ENCODE measurements at places on chromosomes 12 and 14.

DNA sequence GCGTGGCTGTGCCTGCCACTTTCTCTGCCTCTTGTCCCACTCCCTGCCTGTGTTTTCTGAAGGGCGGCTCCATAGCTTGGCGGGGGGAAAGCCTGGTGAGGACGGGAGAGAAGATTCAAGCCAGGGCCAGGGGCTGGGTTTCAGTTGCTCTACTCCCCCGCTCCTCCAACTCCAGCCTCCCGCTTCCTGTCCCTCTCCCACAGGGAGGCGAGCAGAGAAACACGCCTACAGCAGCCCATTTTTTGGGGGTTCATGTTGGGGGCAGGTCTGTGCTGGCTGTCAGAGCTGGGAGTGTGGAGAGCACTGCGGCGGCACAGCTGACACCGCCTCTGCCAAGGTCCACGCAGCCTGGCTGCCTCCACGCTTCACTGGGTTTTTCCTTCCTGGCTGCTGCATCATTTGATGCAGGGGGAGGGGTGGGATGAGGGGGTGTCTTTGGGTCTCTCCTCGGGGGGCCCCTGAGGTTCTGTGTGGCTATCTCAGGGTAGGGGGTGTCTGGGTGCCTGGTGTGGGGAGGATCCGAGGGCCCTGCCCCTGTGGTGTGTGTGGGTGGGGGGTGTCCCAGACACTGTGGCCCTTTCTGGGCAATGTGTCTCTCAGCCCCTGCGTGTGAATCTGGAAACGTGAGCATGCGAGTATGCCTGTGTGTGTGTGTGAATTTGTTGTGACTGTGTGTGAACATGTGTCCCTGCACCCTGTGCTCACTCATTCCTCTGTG, 10.7 kb upstream of the KRT80 start:
- no peak for DNase-seq

DNA sequence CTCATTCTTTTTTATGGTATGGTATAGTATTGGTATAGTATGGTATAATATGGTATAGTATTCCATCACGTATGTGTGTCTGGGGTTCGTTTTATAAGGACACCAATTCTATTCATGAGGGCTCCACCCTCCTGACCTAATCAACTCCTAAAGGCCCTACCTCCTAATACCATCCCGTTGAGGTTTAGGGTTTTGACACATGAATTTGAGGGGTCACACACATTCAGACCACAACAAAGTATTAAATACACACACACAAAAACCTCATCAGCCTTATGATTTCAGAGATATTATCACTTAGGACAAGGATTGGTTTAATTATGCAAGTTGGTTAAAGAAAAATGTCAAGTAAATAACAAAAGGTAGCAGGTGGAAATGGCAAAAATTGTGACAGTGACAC, 54.1 kb upstream of the CHST11 start:
- no peak for DNase-seq

GRCh38 chr12:90216020-90216552, 507.4 kb upstream of the ATP2B1 start:
- no peak for DNase-seq

- no peak for DNase-seq
Measured at GRCh38 chr12:127422935-127423566, 843.9 kb upstream of the TMEM132C start.

DNA sequence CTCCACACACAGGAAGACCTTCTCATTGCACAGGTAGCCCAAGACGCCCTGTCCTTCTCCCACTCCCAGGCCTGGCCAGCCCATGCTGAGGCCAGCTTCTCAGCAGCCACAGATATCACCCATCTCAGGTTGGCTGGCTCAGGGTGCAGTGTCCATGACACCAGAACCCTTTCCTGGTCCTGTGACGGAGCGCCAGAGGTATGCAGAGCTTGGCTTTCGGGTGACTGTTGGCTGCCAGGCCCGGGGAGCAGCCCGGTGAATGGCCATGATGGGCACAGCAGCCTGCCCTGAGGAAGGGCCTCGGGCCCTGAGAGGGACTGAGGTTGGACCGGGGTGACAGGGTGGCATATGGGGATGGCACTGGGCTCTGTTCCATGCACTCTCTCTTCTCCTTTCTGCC, 173.4 kb downstream of the TSPAN9 start:
- no peak for DNase-seq

DNA sequence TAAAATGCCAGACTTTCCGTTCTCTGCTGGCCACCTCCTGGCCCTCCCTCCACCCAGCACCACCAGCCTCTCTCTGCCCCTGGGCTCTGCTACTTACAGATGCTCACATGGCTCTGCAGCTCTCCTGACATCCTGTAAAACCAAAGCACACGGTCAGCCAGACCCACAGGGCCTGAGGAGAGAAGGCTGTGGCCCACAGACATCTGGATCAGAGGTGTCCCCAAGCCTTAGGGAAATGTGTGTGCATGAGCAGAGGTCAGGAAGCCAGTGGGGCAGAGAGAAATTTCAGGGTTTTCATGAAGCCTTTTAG, 11.5 kb downstream of the KRT77 start:
- no peak for DNase-seq

- DNase-seq = no peak
Measured at GRCh38 chr12:19301688-19302087, 137.6 kb upstream of the AEBP2 start.

DNA sequence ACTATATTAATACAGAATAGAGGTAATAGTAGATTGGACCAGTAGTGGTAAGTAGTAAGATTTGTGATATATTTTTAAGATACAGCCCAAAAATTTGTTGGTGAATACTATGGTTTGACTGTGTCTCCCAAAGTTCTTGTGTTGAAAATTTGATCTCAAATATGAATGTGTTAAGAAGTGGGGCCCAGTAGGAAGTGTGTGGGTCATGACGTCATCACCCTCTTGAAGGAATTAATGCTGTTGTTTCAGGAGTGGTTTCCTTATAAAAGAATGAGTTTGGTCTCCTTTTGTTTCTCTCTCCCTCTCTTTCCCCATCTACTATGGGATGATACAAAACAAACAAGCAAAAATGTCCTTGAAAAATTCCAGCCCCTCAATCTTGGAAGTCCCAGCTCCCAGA, 16.3 kb downstream of the LUM start:
- DNase-seq = no peak

GRCh38 chr12:18130851-18131250, 40.9 kb upstream of the RERGL start:
- no peak for DNase-seq

DNA sequence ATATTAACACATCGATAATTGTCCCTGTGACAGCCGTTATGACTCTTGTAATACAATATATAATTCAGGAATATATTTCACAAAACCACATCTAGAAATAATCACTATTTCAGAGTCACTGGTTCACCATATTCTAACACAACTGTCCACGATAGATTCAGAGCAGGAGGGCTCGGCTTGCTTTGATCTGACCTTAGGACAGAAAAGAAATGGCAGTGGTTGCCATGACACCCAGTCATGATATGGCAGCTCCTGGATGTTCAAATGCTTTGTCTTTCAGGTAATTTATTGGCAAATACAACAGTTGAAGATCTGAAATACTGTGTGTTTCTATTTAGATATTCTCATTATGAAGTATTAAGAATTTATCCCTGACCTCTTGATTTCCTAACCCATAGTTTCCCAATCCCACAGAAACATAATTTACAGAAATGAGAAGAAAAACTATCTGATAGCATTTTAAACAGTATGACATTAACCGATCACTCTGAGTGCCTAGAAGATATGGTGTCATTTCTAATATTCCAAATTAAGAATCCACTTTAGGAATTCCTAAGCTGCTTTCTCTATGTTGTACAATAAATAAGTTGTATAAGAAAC, 116.4 kb downstream of the EPS8 start:
- DNase-seq = no peak

- no peak for DNase-seq
Measured at GRCh38 chr12:24363177-24363754, 413.8 kb upstream of the SOX5 start.

GRCh38 chr14:102362084-102362483, 606 bp downstream of the CINP start:
- no peak for DNase-seq

GRCh38 chr12:121513464-121514183, 67.2 kb downstream of the KDM2B start:
- no peak for DNase-seq

- DNase-seq = no peak
Measured at GRCh38 chr12:62116986-62117385, 143.2 kb upstream of the USP15 start.

GRCh38 chr14:84144166-84144565, 1385.8 kb upstream of the FLRT2 start:
- no peak for DNase-seq

DNA sequence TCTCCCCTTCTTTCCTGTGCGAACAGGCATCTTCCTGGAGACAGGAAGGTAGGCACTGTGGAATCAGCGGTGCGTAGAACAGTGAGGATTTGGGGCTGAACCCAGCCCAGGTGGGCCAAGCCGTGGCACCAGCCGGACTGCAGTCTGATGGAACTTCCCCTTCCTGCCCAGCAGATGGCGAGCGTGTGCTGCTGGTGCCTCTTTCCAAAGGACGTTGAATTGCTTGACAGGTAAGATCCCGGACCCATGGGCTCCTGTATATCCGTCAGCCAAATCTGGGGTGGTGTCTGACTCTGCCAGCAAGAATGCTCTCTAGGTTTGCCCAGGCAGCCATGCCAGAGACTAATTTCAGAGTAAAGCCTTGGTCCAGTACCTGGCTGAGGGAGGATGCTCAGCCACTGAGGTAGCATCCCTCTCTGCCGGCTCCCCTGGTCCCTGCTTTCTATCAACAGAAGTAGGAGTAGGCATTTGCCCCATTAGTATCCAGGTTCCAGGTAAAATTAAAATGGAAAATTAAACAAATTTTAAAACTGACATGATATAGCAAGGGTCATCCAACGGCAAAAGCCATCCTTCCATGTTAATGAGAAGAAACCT, 21.1 kb upstream of the KCNA5 start:
- peak; percentile 3 for DNase-seq

DNA sequence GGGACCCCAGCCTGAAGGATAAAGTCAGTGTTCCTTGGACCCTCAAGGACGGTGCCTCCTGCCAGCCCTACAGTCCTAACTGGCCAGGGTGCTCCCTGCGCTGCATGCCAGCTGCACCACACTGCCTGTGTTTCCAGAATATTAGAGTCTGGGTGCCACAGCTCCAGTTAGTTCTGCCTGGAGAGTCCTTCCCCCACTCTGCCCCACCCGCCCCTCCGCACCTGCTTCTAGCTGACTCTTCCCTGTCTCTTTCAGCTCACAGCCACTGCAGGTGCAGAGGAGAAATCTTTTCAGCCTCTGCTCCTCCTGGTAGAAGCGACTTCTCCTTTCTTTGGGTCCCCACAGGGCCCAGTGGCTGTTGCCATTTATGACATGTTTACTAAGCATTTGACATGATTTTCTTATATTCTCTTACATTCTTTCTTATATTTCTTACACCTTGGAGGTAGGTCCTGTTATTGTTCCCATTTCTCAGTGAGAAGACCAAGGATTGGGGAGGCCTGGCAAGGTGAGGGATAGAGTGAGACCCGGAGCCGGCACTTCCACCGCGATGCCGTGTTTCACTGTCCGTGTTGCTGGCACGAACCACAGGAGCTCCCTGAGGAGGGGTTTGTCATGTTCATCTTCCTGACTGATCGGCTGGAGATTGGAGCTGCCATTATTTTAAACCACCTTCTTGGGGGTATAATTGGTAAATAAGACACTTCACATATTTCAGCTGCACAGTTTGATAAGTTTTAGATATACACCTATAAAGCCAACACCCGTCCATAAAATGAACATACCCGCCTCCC, 29.4 kb downstream of the SYNE3 start:
- DNase-seq = no peak
